G401 (cell line): ENCODE measurements at places on chromosomes 6 and 20.

DNA sequence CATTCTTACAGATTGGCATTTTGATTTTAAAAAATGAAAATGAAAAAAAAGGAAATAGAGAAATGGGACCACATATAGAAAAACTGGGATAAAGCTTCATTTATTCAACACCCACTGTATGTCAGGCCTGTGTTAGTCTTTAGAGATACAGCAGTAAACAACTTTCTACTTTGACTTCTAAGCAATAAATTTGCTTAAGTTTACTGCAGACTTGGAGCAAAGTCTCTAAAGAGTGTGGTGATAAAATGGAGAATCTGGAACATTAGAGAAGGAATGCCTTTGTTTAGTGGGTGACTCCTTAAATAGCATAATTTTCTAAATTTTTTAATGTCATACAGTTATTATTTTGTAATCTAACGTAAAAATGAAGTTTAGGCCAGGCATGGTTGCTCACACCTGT lies 80.7 kb upstream of the CNKSR3 start:
- no peak for DNase-seq

DNA sequence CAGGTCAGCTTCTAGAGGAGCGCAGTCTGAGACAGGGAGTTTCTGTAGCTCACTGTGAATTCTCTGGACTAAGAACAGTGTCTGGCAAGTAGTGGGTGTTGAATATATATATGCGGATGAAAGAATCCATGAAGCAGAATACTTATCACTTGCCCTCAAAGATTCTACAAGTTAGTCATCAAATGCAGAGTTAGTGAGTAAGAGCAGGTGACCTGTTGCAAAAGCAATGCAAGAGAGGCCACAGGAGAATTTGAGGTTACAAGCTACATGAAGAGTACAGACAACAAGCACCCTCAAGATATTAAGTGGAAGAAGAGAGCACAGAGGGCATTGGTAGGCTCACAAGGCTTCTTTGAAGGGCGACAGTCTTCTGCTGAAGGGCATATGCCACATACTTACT lies 103.4 kb upstream of the BTBD3 start:
- DNase-seq = no peak

GRCh38 chr6:32092760-32093497 lies 16.2 kb downstream of the TNXB start:
- DNase-seq = peak; percentile 97

- peak; percentile 45 for DNase-seq
Observed at GRCh38 chr6:101402622-101403031, 9.1 kb downstream of the GRIK2 start.

GRCh38 chr20:53940907-53941545 lies 129.4 kb downstream of the BCAS1 start:
- DNase-seq = no peak
